ENCODE measurements at places on chromosomes 3 and 15. TPM values are rescaled to one million over a fixed set of nuclear protein-coding genes. Genes with fewer than 3 reads are reported as not detected.

The CFAP100 gene
- total RNA-seq, result 2.8 TPM

The SI gene
- not detected for total RNA-seq

The AHSG gene
- not detected for total RNA-seq

The BCL2A1 gene
- total RNA-seq, result 12.6 TPM

The RPP25 gene
- total RNA-seq, result 7.5 TPM

DNA sequence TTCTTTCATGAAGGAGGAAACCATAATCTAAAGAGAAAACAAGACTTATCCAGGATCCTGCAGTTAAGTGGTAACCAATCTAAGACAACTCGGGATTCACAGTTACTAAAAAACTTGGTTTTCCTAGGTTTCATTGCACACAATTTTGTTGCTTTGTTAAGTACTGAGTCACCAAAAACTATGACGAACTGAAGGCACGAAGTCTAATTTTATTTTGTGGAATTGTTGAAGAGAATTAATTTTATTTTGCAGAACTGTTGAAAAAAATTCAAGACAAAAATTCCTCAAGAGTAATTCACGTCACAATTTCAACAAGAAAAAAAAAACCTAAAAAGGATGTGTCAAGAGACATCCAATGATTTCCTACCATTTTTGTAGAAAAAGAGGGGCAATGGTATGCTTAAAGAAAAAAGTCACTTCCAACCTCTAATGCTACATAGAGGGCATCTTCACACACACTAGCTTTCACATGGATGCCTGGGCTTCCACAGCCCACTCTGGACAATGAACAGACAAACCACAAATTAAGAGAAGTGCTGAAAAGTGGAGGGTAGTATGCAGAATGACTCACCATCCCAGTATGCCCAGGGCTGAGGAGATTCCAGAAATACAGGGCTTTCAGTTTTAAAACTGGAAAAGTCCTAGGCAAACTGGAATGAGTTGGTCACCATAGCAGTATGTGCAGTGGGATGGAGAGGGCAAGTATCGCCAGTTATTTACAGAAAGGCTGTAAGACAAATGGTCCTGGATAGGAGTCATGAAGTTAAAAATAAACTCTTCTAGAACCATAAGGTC lies 29.2 kb downstream of the PLOD2 start:
- no peak overlapping the region for H3K4me3 ChIP-seq
- H3K36me3 ChIP-seq, result no peaks in the 10 kb centered on the region

DNA sequence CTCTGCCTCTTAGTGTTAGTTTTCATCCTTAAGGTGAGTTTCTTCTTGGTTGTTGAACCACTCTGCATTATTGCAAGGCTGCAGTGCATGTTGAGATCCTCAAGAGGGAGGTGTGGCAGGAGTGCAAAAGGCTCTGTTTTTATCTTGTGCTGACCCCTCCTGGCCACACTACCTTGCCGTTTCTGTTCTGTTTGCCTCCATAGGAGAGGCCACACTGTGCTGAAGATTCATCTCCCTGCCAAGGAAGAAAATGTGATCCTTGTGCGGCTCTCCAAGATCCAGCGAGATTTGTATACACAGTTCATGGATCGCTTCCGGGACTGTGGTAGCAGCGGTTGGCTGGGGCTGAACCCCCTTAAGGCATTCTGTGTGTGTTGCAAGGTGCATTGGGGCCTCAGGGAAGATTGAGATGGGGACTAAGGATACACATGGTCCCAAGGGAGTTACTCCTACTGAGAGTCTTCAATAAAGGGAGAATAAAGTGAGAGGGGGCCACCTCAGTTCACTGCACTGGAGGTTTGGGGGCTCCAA lies 33.0 kb upstream of the TEX264 start:
- no peaks in the 10 kb centered on the region for H3K4me1 ChIP-seq
- H3K27ac ChIP-seq, result no peak overlapping the region
- H3K27me3 ChIP-seq, result no peaks in the 10 kb centered on the region
- no peaks in the 10 kb centered on the region for H3K36me3 ChIP-seq
